HFFc6 (cell line): ENCODE measurements at places on chromosomes 6 and 20. TPM values are rescaled to one million over a fixed set of nuclear protein-coding genes. Genes with fewer than 3 reads are reported as not detected.
A peak's percentile ranks its signal among the peaks of the same experiment; 100 is the strongest.

DNA sequence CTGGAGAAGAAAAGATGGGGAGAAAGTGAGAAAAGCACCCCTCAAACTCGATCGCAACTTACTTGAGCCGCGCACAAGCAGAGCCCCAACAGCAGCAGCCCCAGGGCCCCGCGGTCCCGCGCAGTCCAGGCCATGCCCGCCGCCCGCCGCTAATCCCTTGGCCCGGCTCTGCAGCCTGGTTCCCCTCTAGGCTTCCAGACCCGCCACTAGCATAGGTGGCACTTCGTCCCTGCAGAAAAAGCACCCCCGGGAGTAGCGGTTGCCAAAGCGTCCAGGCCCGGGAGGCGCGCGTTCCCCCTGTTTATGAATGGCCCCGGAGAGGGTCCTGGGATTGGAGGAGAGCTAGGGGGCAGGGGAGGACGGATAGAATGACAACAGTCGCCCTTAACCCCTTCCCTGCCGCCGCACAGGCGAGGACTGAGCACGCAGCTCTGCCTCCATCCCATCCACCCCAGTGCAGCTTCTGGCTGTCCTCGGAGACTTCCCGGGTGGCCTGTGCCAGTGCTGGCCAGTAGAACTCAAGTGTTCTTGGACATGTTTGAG is 19.9 kb downstream of the COL9A1 start:
- no peak overlapping the region for H3K4me3 ChIP-seq
- no peaks in the 10 kb centered on the region for H3K4me1 ChIP-seq
- DNase-seq: no peak
- H3K27me3 ChIP-seq: peaks cover 13% of the 10 kb centered on the region
- no peaks in the 10 kb centered on the region for H3K36me3 ChIP-seq
- H3K27ac ChIP-seq: no peak overlapping the region

- no peak overlapping the region for H3K4me3 ChIP-seq
- DNase-seq: no peak
- no peaks in the 10 kb centered on the region for H3K36me3 ChIP-seq
- H3K27ac ChIP-seq: no peak overlapping the region
Measured at GRCh38 chr6:167896648-167897047, 69.9 kb downstream of the AFDN start.

DNA sequence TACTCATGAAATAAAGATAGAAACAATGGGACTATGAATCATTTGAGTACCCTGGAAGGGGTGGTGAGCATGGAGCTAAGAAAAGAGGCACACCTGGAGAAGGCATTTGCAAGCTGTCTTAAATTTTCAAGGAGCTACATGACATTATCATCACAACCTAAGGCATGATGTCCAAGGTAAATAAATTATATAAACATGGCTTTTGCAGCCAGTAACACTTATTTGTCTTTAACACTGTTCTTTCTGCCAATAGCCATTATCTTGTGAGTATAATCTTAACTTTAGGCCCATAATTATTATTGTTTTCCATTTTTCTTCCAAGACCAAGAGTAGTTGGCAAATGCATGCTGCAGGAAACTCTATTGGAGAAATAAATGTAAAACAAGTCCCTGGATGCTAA is 63.7 kb downstream of the ALDH5A1 start:
- no peaks in the 10 kb centered on the region for H3K36me3 ChIP-seq
- no peaks in the 10 kb centered on the region for H3K4me1 ChIP-seq
- peaks cover 8% of the 10 kb centered on the region for H3K27me3 ChIP-seq
- H3K27ac ChIP-seq: no peak overlapping the region
- no peak for DNase-seq
- no peak overlapping the region for H3K4me3 ChIP-seq

DNA sequence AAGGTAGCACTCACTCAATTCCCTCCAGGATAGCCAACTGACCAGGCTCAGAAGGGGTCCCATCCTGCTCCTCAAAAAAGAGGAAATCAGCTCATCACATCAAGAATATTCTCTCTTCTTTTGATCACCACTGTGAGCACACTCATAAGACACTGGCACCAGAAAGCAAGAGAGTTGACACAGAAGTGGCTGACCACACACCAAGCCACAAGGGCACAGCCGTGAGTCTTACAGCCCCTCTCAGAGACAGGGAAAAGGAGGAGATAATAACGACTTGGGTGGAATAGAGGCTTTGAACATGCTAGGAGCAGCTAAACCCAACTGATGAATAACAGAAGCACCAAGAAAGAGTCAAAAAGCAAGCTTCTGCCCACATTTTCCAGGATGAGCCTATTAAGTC is 249.1 kb upstream of the PREP start:
- DNase-seq: no peak
- H3K27me3 ChIP-seq: no peaks in the 10 kb centered on the region; the same call in none of the 2 replicates
- H3K4me3 ChIP-seq: no peak overlapping the region
- H3K27ac ChIP-seq: no peak overlapping the region

- DNase-seq: no peak
- H3K27ac ChIP-seq: no peak overlapping the region; the same call in 1 of the 2 replicates
- H3K27me3 ChIP-seq: no peaks in the 10 kb centered on the region; the same call in none of the 2 replicates
- peaks cover 68% of the 10 kb centered on the region for H3K4me1 ChIP-seq
- H3K4me3 ChIP-seq: no peak overlapping the region
Measured at GRCh38 chr6:111598181-111598580, 7.5 kb downstream of the TRAF3IP2 start.

DNA sequence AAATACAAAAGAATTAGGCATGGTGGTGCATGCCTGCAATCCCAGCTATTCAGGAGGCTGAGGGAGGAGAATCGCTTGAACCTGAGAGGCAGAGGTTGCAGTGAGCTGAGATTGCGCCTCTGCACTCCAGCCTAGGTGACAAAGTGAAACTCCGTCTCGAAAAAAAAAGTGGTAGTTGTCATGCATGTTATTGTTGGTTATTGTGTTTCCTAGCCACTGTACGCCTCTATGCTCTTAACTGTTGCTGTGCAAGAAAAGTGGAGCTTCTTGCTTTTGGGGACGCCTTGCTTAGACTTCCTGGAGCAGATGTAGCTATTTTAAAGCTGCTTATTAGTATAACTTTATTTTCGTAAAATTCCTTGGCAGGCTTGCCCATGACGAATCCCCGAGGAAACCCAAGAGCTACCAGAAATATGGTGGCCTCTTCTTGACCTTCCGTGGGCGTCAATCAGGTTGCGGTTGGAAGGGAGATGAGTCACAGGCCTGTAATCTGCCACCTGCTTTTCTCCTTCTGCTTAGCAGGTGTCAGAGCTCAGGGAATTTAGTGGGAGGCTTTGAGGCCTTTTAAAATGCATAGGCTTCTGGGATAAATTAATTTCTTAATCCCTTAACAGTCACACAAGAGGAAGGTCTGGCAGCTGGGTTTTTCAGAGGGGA is 17.3 kb downstream of the GABRR2 start:
- DNase-seq: peak; percentile 89
- H3K4me1 ChIP-seq: peaks cover 18% of the 10 kb centered on the region

- H3K27ac ChIP-seq: no peak overlapping the region
- H3K36me3 ChIP-seq: no peaks in the 10 kb centered on the region; the same call in 1 of the 2 replicates
- no peak for DNase-seq
Measured at GRCh38 chr20:20793591-20793990, 81.1 kb upstream of the RALGAPA2 start.

GRCh38 chr6:150271172-150271500 is 97.7 kb upstream of the IYD start:
- peaks cover 60% of the 10 kb centered on the region for H3K4me1 ChIP-seq
- no peak overlapping the region for H3K4me3 ChIP-seq
- H3K27ac ChIP-seq: no peak overlapping the region
- no peaks in the 10 kb centered on the region for H3K36me3 ChIP-seq
- DNase-seq: no peak

- no peak overlapping the region for H3K4me3 ChIP-seq
- peaks cover 11% of the 10 kb centered on the region for H3K4me1 ChIP-seq
- H3K27me3 ChIP-seq: no peaks in the 10 kb centered on the region; the same call in 1 of the 2 replicates
- H3K36me3 ChIP-seq: no peaks in the 10 kb centered on the region
- DNase-seq: no peak
Measured at GRCh38 chr6:169283924-169284323, 30.3 kb upstream of the THBS2 start.

GRCh38 chr6:158642097-158642601 is 2.4 kb downstream of the DYNLT1 start:
- H3K4me1 ChIP-seq: peaks cover 71% of the 10 kb centered on the region
- H3K27ac ChIP-seq: peak overlapping the region; percentile 96
- peak overlapping the region; percentile 98 for H3K4me3 ChIP-seq
- DNase-seq: peak; percentile 96
- H3K27me3 ChIP-seq: peaks cover 2% of the 10 kb centered on the region; the same call in 1 of the 2 replicates
- peaks cover 38% of the 10 kb centered on the region for H3K36me3 ChIP-seq

- peaks cover 6% of the 10 kb centered on the region for H3K4me1 ChIP-seq
- H3K36me3 ChIP-seq: no peaks in the 10 kb centered on the region
- H3K4me3 ChIP-seq: no peak overlapping the region
- peaks cover 55% of the 10 kb centered on the region for H3K27me3 ChIP-seq
- H3K27ac ChIP-seq: no peak overlapping the region
- DNase-seq: no peak
Measured at GRCh38 chr20:62486484-62486883, 10.7 kb upstream of the GATA5 start.

DNA sequence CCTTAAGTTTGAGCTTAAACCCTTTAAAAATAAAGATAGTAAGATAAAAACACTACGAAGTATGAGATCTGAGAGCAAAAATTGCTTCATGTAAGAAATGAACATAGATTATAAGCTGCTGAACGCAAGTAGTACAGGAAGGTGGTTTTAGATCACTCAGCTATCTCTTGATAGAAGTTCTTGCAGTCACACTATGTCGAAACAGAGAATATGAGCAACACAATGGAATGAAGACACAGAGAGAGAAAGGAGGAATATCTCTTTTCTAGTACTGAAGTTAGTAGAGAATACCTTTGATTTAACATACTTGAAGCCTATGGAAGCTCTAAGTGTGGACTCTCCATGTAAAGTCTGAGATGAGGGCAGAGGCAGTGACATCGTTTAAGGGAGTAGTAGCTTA is 162.7 kb downstream of the CDK19 start:
- peaks cover 1% of the 10 kb centered on the region for H3K27me3 ChIP-seq
- H3K27ac ChIP-seq: no peak overlapping the region
- peaks cover 40% of the 10 kb centered on the region for H3K4me1 ChIP-seq
- no peak overlapping the region for H3K4me3 ChIP-seq
- peaks cover 9% of the 10 kb centered on the region; the same call in 1 of the 2 replicates for H3K36me3 ChIP-seq

KIF6 gene
- not detected in 3 replicates for total RNA-seq

DNA sequence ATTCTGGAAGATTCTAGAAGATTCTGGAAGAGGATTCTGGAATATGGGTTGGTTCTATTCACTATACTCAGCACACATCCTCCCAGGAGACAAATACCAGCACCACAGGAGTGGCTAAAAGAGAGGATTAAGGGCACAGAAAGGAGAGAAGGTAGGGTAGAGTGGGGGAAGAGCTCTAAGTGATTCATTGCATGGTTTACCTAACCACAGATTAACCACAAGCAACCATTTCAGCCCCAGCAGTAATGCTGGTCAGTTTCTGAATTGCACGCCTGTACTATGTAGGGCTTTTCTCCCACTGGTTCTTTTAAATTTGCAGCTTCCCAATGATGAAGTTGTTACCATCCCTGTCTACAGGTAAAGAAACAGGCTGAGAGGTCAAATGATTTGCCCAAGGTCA is 192.7 kb upstream of the PMEPA1 start:
- H3K27me3 ChIP-seq: peaks cover 42% of the 10 kb centered on the region
- H3K36me3 ChIP-seq: no peaks in the 10 kb centered on the region
- H3K4me3 ChIP-seq: no peak overlapping the region; the same call in 1 of the 2 replicates
- DNase-seq: peak; percentile 70
- H3K4me1 ChIP-seq: peaks cover 33% of the 10 kb centered on the region
- H3K27ac ChIP-seq: peak overlapping the region; percentile 51; the same call in 1 of the 2 replicates

DNA sequence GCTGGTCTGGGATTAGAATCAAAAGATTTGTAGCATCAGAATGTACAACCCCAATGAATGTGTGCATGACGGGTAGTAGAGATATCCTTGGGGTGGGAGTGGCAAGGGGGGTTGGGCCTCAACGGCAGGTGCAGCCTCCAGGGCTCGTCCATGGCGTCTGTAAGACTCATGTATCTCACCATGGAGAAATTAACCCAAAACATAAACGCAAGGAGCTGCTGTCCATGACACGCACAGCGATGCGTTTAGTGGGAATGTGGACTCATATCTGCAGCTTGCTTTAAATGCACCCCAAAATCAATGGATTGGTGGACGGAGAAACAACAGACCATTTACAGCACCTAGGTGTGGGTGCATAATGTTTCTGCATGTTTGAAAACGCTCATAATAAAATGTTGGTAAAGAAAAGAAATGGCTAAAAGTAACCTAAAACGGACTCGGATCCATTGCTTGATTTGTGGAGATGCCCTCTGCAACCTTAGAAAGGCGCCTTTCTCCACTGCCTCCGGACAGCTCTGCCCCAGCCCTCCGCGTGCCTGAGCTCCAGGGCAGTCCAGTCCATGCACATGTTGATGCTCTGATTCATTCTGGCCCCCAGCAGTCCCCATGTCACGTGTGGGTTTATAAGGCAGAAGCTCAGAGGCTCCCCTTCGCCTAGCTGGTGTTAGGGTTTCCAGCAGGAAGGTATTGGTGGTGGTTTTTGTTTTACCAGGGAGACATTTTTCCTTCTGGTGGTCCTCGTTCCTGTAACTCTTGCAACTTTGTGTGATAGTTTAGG is 24.5 kb downstream of the PYGB start:
- H3K4me3 ChIP-seq: no peak overlapping the region
- H3K27ac ChIP-seq: no peak overlapping the region
- H3K27me3 ChIP-seq: peaks cover 2% of the 10 kb centered on the region; the same call in 1 of the 2 replicates
- DNase-seq: no peak
- peaks cover 5% of the 10 kb centered on the region; the same call in 1 of the 2 replicates for H3K36me3 ChIP-seq
- H3K4me1 ChIP-seq: no peaks in the 10 kb centered on the region

PCSK2 gene
- total RNA-seq: not detected in 2 replicates

DNA sequence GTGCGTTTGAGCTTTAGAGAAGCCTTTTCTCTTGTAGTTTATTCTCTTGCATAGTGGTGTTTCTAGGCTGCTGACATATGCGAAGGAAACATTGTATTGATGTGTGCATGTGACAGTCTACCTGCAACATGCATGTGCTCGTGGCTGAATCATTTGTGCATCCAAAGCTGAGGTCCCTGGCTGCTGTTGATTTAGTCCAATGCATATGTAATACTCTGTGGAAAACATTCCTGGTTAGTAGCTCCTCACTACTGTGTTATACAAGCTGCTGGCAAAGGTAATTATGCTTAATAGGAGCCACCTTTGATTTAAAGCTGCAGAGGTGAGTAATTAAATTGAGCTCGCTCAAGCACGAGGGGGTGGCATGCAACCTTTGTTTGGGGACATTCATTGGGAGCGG is 24.5 kb downstream of the TSHZ2 start:
- H3K27me3 ChIP-seq: no peaks in the 10 kb centered on the region
- no peak for DNase-seq
- H3K27ac ChIP-seq: no peak overlapping the region
- no peak overlapping the region for H3K4me3 ChIP-seq
- no peaks in the 10 kb centered on the region for H3K36me3 ChIP-seq

GRCh38 chr6:107763946-107764345 is 60.2 kb downstream of the SCML4 start:
- no peak overlapping the region for H3K27ac ChIP-seq
- peak; percentile 43 for DNase-seq
- peaks cover 10% of the 10 kb centered on the region for H3K4me1 ChIP-seq

DUSP15 gene
- not detected in 3 replicates for total RNA-seq

SLPI gene
- not detected in 3 replicates for total RNA-seq

HEY2 gene
- not detected in 3 replicates for total RNA-seq

GRCh38 chr6:73203098-73203497 is 22.2 kb downstream of the KHDC1L start:
- H3K27ac ChIP-seq: no peak overlapping the region
- DNase-seq: no peak
- peaks cover 21% of the 10 kb centered on the region for H3K4me1 ChIP-seq
- no peak overlapping the region for H3K4me3 ChIP-seq
- H3K27me3 ChIP-seq: no peaks in the 10 kb centered on the region; the same call in 1 of the 2 replicates
- no peaks in the 10 kb centered on the region for H3K36me3 ChIP-seq

GRCh38 chr6:159943101-159943632 is 25.7 kb upstream of the IGF2R start:
- peaks cover 16% of the 10 kb centered on the region for H3K4me1 ChIP-seq
- peak; percentile 37 for DNase-seq
- H3K36me3 ChIP-seq: peaks cover 13% of the 10 kb centered on the region

XKR7 gene
- total RNA-seq: not detected in 3 replicates
